ENCODE measurements at places on chromosomes 13 and 19. TPM values are rescaled to one million over a fixed set of nuclear protein-coding genes. Genes with fewer than 3 reads are reported as not detected.
A peak's percentile ranks its signal among the peaks of the same experiment; 100 is the strongest.

B3GNT8 gene
- total RNA-seq: 0.35 TPM

ZNF627 gene
- 3.5 TPM for total RNA-seq

MEF2B gene
- total RNA-seq: 3.7 TPM

ZNF580 gene
- 27.1 TPM for total RNA-seq

RAB3A gene
- 6.6 TPM for total RNA-seq

CLIP3 gene
- total RNA-seq: 1.4 TPM

MYBPC2 gene
- not detected for total RNA-seq

LIM2 gene
- total RNA-seq: 0.58 TPM

METTL21C gene
- total RNA-seq: not detected

VSTM2B gene
- total RNA-seq: not detected

PABPC3 gene
- total RNA-seq: 0.32 TPM

- DNase-seq: no peak
Observed at GRCh38 chr13:23472189-23472588, 38.7 kb upstream of the SACS start.

DNA sequence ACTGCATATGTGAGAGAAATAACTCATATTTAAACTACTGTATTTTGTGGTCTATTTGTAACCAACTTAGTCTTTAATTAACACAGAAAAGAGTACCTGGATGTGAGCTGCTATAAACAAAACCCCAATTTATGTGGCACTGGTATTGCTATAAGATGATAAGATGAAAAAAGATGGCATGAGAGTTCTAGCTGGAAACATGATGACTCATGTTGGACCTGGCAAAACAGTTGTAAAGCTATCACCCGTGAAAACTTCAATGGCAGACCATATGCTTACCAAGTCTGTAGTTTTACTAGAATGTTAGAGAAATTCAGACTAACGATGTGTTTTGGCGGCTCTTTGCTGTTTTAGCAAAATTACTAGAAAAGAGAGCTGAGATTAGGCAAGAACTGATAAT is 69.6 kb upstream of the PCDH9 start:
- DNase-seq: no peak

GRCh38 chr13:44301639-44302015 is 72.0 kb upstream of the SERP2 start:
- DNase-seq: no peak

GRCh38 chr19:55339889-55340783 is 460 bp downstream of the KMT5C start:
- DNase-seq: no peak

DNA sequence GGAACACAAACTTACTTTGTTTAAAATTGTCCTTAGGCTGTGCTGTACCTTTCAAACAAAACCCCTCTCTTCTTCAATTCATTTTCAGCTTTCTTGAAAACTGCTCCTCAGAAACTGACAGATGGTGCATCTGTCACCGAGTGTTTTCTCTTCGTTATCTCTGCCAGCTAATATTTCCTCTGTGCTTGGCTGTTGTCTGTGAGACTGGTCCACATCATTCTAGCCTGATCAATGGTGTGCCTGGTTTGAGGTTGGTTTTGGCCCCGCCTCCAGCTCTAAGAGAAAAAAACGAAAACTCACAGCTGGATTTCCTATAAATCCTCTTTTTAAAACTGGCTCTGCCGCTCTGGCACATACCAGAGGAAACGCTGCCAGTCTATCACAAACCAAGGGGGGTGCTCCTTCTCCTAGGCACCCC is 79.7 kb downstream of the STARD13 start:
- no peak for DNase-seq

GRCh38 chr13:59789558-59789957 is 374.2 kb downstream of the DIAPH3 start:
- no peak for DNase-seq

GRCh38 chr19:15534957-15535864 is 26.9 kb downstream of the CYP4F22 start:
- DNase-seq: no peak

DNA sequence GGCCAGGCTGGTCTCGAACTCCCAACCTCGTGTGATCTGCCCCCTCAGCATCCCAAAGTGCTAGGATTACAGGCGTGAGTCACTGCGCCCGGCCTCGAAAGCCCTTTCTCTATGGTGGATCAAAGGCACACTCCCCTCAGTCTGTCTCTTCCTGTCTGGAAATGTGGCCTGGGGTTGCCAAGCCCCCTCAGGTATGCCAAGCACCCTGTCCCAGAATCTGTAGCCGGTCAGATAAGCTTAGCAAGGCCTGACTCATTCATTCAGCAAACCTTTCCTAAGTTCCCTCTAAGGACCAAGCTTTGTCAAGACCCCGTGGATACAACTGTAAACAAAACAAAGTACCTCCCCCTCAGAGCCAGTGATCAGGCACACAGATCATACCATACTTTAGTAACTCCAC is 14.1 kb downstream of the NUCB1 start:
- DNase-seq: no peak

GRCh38 chr13:111640006-111640405 is 319.6 kb downstream of the TEX29 start:
- no peak for DNase-seq

- DNase-seq: peak; percentile 4
Observed at GRCh38 chr13:114078461-114079451, 53.7 kb downstream of the RASA3 start.

- DNase-seq: no peak
Observed at GRCh38 chr13:36417331-36417730, 15.0 kb upstream of the CCNA1 start.

DNA sequence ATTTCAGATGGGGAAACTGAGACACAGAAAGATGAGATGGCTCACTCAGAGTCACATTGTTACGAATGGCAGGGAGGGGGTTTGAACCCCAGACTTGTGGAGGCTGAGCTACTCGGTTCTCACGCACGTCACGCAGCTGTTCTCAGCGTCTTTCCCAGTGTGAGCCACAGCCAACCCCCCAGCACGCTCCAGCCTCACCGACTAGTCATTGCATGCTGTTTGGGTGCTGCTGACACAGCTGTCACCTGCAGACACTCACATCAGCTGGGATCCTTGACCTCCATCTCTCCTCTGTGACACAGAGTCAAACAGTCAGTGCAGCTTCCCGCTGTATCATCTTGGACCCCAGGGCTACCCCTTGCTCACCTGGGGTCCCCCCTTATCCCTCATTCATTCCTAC is 2.4 kb upstream of the NCAN start:
- DNase-seq: no peak

DNA sequence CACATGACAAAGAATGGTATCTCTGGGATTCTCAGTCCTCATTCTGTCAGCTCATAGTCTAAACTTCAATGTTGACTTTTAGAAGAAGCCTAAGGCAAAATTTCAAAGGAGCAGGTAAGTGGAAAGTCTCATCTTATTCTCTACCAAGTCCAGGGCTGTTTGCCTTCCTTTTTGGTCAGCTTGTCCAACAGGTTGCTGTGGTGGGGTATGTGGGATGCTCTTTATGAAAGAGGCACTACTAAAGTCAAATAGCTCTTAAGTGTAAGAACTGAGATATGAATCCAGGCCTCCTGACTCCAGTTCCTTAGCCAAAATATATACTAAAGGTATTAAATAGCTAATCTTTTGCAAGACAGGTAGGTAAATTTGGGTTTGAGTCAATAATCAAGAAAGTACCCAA is 540.6 kb upstream of the SPRY2 start:
- no peak for DNase-seq

DNA sequence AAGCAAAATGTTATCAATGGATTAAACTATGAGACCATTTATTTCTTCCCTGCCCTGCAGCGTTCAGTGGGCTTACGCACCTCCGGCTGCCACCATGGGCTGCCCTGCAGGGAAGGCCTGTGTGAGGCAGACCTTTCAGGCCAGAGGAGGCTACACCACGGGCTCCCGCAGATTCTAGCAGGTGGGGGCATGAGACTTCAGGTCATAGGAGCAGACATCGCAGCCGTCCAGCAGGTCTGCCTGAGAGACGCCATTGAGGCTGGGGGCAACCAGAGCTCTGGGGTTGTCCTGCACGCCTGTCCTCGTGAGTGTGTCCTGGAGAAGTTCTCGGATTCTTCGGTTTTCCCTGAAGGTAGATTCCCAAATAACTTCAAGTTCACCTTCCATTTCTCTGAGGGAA is 9.4 kb upstream of the SLC7A9 start:
- no peak for DNase-seq

GRCh38 chr19:12752056-12752781 is 628 bp downstream of the BEST2 start:
- no peak for DNase-seq

- no peak for DNase-seq
Observed at GRCh38 chr19:31910224-31910623, 435.2 kb upstream of the ZNF507 start.

GRCh38 chr19:32203161-32203560 is 142.2 kb upstream of the ZNF507 start:
- no peak for DNase-seq

GRCh38 chr13:114237415-114238112 is 2.9 kb downstream of the CDC16 start:
- DNase-seq: no peak

DNA sequence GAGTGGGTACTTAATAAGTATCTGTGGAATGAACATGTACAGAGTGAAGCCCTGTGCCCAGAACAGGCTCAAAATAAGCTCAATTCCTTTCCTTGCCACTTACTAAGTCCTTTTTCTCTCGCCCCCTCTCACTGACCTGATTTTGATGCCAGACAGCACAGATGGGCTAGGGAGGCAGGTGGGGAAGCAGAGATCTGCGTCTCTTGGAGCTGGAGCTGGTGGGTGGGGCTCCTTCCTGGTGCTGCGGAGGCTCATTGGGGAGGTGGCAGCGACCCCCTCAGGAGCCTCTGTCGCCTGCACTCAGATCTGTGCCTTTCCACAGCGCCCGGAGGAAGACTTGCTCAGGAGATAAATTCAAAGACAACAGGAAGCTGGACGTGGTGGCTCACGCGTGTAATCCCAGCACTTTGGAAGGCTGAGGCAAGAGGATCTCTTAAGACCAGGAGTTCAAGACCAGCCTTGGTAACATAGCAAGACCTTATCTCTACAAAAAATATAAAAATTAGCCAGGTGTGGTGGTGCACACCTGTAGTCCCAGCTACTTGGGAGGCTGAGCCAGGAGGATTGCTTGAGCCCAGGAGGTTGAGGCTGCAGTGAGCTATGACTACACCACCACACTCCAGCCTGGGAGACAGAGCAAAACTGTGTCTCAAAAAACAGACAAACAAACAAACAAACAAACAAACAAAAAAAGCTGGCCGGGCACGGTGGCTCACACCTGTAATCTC is 14.6 kb downstream of the AKT2 start:
- DNase-seq: no peak

GRCh38 chr19:55486043-55486970 is 1.3 kb downstream of the NAT14 start:
- no peak for DNase-seq

DNA sequence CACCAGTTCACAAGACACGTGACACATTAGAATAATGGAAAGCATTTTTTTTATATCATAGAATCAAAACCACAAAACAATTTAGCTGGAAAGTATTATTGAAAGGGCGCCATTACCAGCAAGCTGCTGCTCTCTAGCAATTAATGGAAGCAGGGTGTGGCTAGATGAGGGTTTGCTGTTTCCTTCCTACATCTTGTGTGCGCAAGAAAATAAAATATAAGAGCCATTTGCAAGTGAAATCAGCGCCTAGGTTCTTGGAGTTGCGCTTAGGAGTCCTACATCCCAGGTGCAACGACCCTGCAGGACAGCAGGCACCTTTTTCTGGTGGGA is 140.9 kb downstream of the ZNF536 start:
- no peak for DNase-seq

GRCh38 chr19:5823579-5824281 is 15.8 kb downstream of the FUT6 start:
- DNase-seq: no peak

- no peak for DNase-seq
Observed at GRCh38 chr13:42038661-42039456, 9.6 kb upstream of the DGKH start.

DNA sequence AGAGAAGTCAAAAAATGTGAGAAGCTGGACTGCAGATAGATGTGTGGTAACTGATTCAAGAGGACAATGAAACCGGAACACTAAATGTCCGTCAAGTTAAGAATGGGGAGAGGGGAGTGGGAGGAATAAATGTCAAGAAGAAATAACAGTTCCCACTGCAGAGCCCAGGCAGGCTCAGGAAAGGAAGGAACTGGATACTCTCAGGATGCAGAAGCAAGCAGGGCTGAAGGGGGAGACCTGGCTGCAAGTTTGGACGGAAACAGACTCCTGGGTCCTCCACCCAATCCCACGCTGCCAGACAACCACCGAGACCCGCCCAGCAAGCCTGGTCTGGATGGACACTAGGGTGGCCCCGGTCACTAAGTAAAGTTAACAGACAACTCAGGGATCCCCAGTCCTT is 18.1 kb downstream of the TUBGCP3 start:
- DNase-seq: no peak

- no peak for DNase-seq
Observed at GRCh38 chr19:42201489-42202289, 15.8 kb downstream of the DEDD2 start.

GRCh38 chr19:57747472-57747807 is 825 bp downstream of the ZNF776 start:
- no peak for DNase-seq

DNA sequence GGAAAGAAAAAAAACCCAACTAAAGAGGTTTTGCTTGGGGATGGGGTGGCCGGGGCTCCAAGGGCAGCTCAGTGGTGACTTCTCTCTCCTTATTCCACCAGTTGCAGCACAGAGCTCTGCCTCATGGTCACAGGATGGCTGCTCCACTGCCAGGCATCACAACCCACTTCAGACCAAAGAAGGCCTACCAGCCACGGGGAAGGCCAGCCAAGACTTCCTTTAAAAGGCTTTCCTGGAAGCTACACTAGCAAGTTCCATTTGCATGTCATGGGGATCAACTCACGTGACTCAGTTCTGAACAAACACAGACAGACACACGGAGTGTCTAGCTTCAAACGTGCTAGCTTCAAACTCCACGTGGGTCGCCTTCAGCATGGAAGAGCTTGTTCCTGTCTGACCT is 13.2 kb upstream of the EIF3G start:
- no peak for DNase-seq

- DNase-seq: no peak
Observed at GRCh38 chr13:39510316-39510695, 92.7 kb downstream of the LHFPL6 start.

DNA sequence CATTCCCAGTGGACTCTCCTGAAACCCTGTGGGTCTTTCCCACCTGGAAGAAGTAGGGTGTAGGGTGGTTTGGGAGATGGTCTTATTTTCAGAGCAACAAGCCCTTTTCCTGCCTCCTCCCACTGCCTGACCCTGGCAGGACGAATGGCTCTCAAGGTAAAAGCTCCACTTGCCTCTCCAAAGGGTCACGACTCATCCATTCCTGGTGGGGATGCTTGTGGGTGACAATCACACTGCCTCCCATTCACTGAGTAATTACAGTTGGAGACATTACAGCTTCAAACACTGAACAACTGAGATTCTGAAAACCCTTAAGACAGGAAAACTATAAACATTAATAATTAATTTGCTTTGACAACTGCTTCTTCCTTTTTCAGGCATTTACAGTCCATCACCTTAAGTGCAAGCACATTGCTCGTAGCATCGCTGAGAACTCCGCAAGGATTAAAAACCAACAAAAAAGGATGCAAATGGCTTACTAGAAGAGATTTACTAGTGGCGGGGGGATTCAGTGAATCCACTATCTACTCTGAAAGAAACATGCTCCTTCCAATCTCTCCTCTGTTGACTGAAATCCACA is 199.6 kb upstream of the IRS2 start:
- no peak for DNase-seq

Measured in activated T-cell treated with anti-CD3 and anti-CD28 coated beads, Interleukin-2, amount 50 U/mL, for 4 hours (primary cell).